ENCODE measurements at places on chromosomes 6 and 20. TPM values are rescaled to one million over a fixed set of nuclear protein-coding genes. Genes with fewer than 3 reads are reported as not detected.

Gene DNMT3B
- 2.1 TPM for total RNA-seq

Gene ADGRF1
- 0.09 TPM for total RNA-seq

DNA sequence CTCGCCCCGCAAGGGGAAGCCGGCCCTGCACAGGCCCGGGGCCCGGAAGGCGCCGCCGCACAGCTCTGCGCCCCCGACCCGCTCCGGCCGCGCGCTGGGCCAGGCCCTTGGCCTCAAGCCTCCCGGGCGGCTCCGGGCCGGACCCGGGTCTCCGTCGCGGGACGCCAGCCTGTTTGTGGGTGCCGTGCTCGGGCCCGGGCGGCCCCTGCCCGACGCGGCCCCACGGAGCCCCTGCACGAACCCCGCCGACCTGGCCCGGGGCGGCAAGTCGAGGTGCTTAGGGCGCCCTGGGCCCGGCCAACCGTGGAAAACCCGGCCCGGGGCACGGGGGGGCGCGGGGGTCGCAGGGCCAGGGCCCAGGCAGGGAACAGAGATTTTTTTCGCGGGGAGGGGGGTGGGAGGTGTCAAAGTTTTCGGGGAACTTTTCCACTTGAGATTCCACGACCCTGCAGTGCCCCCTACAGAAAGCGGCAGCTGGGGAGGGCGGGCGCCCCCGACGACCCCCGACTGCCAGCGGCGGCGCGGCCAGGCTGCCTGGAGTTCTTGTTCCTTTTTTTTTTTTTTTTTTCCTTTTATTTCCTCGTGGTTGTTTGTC, 805 bp upstream of the STX16 start:
- DNase-seq, result peak; percentile 73

DNA sequence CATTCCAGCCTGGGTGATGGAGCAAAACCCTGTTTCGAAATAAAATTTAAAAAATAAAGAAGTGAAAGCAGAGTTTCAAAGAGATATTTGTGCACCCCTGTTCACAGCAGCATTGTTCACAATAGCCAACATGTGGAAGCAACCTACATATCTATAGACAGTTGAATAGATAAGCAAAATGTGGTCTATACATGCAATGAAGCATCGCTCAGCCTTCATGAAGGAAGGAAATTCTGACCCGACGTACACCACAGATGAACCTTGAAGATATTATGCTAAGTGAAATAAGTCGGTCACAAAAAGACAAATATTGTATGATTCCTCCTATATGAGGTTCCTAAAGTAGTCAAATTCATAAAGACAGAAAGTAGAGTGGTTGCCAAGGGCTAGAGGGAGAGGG, 6.5 kb upstream of the NCOA6 start:
- DNase-seq, result no peak

GRCh38 chr20:51237278-51237677, 214.4 kb upstream of the KCNG1 start:
- no peak for DNase-seq

DNA sequence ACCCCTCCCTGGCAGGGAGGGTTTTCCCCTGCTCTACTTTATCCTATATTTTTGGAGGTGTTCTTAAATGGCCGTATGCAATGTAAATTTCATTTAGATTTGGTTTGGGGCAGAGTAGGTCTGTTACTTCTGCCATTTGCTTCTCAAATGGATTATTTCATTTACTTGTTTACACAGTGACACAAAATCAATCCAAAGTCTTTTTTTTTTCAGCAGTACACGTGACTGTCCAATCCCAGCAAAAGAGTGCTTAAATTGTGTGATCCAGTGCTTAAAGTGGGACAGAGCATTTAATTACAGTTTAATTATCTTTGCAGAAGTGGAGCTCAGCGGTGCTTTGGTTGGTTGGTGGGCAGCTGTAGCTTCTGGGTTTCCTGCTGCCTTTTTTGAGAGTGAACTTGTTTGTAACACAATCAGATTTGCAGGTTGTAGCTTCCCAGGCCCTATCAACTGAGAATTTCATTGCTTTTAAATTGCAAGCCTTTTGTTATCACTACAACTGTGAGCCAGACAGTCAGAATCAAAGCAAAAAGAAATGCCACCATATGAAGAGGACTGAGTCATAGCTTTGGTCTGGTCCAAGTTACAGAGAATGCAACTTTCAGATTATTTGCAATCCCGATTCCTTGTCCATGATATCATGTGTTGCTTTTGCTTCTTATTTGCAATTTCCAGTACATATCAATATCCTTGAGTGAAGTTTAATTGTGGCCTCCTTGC, 216.9 kb downstream of the DOK5 start:
- DNase-seq, result no peak

GRCh38 chr20:5719861-5720403, 30.3 kb upstream of the SHLD1 start:
- DNase-seq, result no peak

- no peak for DNase-seq
These were observed 818.8 kb upstream of the CITED2 start for GRCh38 chr6:140193269-140193668.

DNA sequence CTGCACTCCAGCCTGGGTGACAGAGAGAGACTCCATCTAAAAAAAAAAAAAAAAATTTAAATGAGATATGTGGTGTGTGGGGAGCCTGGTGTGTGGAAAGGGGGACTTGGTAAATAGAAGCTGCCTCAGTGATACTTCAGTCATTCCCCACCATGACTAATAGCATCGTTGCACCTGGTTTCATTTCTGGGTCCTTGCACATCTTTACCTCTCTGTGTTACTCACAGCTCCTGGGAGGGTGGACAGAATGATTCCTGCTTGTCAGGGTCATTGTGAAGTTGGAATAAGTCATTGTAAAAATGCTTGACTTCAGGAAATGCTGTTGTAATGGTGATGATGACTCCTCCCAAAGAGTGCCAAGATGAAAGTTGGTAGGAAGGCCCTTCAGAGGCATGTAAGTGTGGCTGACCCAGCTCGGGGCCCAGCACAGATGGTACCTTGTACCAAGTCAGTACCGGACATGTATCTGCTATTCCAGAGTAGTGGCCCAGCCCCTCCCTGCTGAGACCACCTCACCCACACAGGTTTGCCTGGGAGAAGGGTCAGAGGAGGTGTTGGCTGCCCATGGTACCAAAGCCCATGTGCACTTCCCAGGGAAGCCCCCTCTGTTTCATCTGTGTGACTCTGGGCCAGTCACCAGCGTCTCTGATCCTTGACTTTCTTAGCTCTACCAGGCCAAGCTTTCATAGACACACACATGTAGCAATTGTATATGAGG, 48.4 kb downstream of the PLAGL2 start:
- DNase-seq, result no peak
